ENCODE measurements at places on chromosomes 1 and 21.

DNA sequence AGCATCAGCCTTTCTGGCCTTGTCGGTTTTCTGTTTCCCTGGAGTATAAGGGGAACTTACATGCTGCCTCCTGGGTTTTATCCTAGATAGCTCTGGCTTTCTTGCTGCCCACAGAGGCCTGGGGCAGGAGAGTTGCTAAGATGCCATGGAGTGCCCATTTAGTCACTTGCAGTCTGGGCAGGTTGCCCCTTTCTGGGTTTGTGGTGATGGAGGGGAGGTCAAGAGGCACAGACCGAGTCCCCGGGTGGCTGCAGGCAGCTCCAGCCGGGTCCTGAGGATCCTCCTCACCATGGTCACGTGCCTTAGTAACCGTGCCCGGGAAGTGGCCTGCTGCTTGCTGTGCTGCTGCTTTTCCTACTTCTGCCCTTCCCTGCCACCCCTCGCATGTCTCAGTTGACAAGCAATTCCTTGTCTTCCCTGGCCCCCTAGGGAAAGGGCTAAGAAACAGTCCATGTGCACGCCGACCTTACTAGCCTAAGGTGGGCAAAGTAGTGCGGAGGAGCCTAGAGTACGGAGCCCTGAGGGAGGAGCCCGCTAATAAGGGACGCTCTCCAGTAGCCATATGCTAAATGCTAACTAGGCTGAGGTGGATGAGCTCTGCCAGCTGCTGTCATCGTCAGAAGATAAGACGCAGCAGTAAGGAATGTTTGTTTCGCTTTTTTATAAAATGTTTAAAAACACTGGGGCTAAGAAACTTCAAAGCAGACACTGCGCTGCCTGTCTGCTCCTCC, 34.8 kb downstream of the CLCA1 start:
- DNase-seq = no peak

DNA sequence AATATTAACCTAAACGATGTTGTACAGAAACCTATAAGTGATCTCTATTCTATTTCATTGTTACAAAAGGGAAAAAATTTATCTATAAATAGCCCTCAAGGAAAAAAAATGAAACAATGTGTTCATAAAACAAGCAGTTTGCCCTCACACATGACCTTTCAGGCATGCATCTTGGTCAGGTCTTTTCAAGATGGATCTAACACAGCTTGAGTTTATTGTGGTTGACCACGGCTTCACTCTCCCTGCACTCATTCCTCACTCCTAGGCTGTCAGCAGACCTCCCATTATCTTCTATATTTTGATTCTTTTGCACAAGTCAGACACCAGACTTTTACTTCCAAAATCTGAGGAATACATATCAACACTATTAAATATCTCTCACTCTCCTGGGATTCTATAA, 544.3 kb downstream of the KCNT2 start:
- DNase-seq = no peak

DNA sequence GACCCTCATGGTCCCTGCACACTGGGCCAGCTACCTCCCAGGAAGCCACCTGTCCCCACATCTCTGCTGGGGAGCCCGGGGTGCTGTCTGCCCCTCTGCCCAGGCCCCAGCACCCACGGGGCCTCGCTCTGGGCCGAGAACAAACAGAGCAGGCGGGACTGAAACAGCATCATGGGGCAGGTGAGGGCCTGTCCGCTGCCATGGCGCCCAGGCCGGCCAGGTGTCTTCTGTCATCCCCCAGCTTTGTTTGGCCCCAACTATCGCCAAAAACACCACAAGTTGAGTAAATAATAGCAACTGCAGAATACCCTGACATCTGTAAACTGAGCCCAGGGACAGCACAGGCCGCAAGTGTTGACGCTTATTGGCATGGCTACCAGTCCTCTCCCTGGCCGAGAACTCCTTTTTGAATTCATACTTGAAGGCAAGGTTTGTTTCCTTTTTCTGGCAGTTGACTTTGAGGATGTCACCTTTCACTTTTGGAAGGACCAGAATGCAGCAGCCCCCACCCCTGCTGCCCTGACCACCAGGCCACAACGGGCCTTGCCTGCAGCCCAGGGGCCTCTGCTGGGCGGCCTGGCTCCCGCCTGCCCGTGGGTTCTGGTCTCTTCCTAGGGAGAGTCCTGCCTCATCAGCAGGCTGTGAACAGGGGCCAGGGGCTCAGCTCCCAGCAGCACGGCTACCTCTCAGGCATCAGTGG, 152.7 kb downstream of the CASZ1 start:
- DNase-seq = no peak

DNA sequence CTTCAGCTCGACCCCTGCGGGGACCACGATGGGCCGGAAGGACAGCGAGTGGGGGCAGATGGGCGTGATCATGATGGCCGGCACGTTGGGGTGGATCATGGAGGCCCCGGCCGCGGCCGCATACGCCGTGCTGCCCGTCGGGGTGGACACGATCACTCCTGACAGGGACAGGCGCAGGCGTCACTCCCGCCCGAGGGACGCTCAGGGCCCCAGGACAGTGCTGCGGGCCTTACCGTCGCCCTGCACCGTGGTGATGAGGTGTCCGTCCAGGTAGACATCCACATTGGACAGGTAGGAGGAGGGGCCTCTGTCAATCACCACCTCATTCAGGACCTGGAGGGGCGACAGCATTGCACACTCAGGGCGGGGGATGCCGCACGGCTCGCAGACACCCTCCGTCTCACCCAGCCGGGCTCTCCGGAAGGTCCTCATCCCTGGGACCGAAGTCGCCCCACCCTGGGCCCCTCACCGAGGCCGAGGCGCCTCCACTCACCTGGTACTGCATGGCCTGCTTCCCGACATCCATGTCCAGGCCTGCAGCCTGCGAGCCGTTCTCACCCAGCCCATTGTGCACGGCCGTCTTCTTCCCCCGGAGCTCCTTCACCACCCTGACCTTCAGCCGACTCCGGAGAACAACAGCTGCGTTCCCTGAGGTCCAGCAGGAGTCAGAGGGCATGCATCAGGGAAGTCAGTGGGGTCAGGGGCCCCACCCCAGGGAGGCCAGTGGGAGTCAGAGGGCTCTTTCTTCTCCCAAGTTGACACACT, 24.0 kb downstream of the NADK start:
- no peak for DNase-seq

DNA sequence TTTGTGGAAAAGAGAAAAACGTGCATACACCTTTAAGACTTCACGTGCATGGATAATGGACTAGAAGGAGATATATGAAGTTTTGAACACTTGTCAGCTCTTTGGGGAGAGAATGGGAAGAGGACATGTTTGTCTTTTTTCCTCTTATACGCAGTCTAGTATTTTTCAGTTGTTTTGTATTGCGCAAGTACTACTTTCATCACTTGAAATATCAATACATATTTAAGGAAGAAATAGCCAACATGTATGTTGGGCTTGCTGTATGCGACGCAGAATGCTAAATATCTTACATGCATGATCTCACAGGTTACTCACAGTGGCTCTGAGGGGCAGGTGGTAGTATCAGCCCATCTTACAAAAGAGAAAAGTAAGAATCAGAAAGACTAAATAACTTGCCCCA, 176.5 kb upstream of the RUNX1 start:
- no peak for DNase-seq

DNA sequence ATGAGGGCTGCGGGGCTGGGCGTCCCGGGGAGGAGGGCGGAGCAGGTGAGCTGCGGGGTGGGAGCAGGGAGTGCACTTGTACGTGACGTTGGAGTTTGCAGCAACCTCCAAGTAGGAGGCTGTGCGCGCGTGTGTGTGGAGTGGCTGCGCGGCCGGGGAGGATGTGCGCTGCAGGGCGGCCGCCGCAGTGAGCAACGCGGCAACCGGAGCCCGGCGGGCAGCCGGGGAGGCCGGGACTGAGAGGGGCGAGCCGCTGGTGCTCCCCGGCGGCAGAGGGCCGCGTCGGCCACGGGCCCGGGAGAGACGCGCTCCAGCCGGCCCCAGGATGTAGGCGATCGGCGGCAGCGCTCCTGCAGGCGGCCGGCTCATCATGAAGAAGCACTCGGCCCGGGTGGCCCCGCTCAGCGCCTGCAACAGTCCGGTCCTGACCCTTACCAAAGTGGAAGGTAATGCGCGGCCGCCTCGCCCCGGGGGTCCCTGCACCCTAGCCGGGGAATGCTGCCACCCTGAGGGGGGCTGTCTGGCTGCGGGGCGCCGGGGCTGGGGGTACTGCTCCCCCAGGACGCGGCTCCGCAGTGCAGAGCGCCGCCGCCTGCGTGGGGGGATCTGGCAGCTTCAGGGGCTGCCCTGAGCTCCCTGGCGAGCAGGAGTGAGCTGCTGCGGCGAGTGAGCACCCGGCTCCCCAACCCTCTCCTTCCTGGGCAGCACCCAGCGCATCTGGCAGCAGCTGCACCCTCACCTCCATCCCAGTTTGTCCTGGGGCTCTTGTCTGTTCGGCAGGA, 158.9 kb upstream of the COA6 start:
- DNase-seq = no peak

GRCh38 chr1:201536558-201536957, 2.4 kb upstream of the NAV1 start:
- peak; percentile 69 for DNase-seq

GRCh38 chr1:27556781-27557595, 47.0 kb downstream of the AHDC1 start:
- DNase-seq = peak; percentile 90

DNA sequence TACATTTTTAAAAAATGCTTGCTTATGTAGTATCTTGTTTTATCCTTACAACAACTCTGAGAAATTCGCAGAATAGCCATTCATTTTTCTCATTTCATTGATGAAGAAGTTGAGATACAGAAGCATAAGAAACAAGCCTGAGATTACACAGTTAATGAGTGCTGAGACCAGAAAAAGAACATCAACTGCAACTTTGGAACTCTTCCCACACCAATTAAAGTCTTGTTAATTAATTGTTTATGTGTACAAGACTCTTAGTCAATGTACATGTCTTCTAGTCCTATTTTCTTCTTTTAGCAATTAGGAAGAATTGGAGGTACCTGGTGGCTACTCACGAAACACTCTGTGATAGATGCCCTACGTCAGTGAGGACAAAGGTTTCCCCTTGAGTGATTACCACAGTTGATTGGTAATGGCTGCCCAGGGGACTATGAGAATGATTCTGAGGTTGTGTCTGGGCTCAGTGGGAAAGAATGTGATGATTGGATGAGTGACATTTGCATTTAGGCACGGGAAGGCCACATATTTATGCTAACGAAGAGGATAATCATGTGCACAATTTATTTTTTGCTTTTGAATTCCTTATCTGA, 187.4 kb upstream of the KCNK2 start:
- no peak for DNase-seq

- DNase-seq = no peak
Observed at GRCh38 chr1:76881762-76882161, 14.5 kb downstream of the ST6GALNAC5 start.

GRCh38 chr1:182990413-182991144, 32.6 kb upstream of the LAMC1 start:
- no peak for DNase-seq

- no peak for DNase-seq
Observed at GRCh38 chr1:14852291-14852690, 253.8 kb downstream of the KAZN start.

DNA sequence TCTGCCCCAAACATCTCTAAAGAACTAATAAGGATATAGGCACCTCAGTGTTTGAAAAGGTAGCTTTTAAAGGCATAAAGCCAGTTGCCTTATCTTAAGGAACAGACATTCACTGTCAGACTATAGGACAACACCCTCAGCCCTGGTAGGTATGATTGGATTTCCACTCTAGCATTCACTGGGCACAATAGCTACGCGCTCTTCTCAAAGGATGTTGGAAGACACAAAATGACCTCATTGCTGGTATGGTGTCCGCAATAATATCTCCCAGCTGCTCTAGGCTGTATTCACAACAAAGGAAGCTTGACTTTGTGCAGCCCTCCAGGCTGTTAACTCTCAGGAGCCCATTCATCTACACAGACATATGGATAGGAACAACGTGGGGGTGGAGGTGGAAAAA, 119.4 kb upstream of the CXADR start:
- DNase-seq = no peak

DNA sequence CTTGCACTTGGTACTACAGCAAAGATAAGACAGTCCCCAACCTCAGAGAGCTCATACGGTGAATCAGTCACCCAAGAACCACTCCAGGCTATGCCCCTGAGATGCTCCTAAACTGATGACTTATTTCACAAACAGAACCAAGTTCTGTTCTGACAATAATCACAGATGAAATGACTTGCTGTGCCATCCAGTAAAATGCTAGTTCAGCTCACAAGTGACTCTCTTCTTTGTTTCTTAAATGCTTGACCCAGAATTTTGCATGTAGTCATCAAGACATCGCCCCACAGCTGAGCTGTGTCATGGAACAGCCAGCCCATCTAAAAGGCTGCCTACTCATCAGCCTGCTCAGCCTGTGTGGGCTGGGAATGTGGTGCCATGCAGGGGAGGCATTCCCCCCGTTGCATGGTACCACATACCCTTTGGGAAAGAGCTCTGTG, 6.1 kb upstream of the SLC19A2 start:
- no peak for DNase-seq

- no peak for DNase-seq
Observed at GRCh38 chr1:233527818-233528217, 86.1 kb upstream of the KCNK1 start.

DNA sequence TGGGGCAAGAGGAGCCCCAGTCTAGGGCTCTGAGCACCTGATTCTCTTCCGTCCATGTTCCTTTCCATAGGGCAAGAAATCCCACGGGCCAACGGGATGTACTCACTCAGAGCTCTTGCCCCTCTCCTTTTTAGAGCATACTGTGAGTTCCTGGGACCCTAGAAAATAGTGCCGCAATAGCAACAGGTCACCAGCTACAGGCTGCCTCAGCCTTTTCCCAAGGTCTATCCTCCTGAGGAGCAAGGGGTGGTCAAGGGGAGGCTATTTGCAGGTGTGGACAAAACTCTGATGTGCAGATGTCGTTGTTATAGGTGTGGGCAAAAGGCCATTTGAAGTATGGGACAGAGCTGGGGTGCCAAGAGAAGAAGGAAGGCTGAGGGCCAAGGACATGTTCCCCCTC, 1.6 kb upstream of the QSOX1 start:
- DNase-seq = no peak

DNA sequence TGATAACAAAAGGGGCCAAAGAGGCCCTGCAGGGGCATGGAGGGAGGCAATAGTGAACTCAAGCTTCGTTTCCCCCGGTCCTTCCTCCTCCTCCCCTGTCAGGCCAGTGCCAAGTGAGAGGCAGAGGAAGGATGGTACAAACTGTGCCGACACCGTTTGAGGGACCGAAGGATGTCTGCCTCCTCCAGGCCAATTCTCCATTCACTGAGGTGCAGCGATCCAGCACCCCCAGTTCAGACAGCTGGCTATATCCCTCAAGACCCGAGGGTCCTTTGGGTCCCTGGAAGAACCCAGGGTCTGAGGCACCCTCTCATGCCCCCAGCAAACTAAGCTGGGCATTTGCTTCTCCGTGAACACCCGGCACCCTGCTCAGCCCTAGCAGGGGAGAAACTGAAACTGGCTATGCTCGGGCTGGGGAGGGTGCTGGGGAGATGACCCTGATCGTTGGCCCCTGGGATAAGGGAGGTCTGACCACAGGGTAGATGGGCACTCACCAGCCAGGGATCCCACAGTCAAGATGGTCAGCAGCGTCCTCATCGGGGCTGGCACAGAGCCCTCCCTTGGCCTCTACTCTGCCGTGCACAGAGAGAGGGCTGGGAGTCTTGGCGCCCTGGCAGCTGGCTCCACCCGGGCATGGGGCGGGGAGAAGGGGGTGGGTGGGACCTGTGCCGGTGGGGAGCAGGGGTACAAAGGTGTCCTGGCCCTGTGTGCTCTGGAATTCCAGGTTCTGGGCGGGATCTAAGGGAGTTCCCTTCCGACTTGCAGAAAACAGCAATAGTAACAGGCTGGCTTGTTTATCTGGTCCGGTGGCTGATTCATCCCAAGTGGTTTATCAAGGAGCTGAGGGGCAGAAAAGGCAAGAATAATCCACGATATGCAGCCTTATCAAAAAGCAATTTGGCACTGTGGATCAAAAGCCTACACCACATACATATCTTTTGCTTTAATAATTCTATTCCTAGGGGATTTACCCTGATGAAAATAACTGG, at the start of gene IL22RA1:
TSS of gene IL22RA1 (minus strand) at position 595 of the 989 bp plus-strand sequence. CDS start at position 537, 58 bp downstream.
- DNase-seq = peak; percentile 33

All from H54 (cell line).